ENCODE measurements at places on chromosomes 5 and 9. TPM values are rescaled to one million over a fixed set of nuclear protein-coding genes. Genes with fewer than 3 reads are reported as not detected.

ANXA1 gene
- total RNA-seq = 55.5 TPM

SEMA4D gene
- total RNA-seq = 66.2 TPM

FBXW11 gene
- total RNA-seq = 54.1 TPM

TNFSF15 gene
- 2.2 TPM for total RNA-seq

HMGCR gene
- total RNA-seq = 194 TPM

HINT1 gene
- 152 TPM for total RNA-seq

FAM151B gene
- total RNA-seq = 3.0 TPM

CRAT gene
- 83.8 TPM for total RNA-seq

PAPPA gene
- total RNA-seq = 5.6 TPM

DNA sequence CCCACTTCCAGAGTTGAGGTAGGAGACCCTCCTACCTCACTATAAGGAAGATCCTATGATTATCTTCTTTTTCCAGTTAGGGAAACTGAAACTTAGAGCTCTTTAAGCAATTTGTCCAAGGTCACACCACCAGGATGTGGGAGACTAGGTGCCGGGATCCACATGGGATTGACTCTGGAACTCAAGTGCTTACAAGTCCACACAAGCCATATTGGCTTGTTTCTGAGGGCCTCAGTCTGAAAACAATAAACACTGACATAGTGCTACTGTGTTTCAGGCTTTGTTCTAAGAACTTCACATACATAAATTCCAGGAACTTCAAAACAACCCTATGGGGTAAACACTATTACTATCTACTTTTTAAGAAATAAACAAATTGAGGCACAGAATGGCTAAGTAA lies 481.3 kb downstream of the ZSWIM6 start:
- no peak for DNase-seq

- no peak for DNase-seq
Measured at GRCh38 chr9:109037946-109038715, 24.8 kb upstream of the CTNNAL1 start.

GRCh38 chr5:56763711-56764466 lies 51.5 kb upstream of the MAP3K1 start:
- no peak for DNase-seq

- DNase-seq = peak; percentile 66
Measured at GRCh38 chr5:168295574-168296201, 4.2 kb downstream of the WWC1 start.

DNA sequence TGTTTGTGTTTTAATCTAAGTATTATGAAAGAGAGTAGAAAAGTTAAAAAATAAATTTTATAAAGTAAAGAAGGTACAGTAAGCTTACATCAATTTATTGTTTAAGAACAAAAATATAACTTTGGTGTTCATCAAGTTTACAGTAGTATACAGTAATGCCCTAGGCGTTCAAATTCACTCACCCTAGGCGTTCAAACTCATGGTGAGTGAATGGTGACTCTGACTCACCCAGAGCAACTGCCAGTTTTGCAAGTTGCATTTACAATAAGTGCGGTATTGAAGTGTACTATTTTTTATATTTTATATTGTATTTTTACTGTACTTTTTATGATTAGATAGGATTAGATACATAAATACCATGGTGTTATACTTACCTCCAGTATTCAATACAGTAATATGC lies 421.3 kb downstream of the CDH12 start:
- no peak for DNase-seq

DNA sequence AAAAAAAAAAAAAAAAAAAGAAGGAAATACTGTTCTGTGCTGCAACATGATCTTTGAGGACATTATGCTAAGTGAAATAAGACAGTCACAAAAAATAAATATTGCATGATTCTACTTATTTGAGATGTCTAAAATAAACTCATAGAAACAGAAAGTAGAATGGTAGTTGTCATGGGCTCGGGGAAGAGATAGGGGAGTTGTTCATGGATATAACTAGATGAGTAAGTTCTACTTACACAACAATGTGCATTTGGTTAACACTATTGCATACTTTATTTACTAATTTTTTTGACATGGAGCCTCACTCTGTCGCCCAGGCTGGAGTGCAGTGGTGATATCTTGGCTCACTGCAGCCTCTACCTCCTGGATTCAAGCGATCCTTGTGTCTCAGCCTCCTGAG lies 15.2 kb downstream of the MAML1 start:
- no peak for DNase-seq

- no peak for DNase-seq
Measured at GRCh38 chr9:7622481-7622880, 177.1 kb downstream of the DMAC1 start.

DNA sequence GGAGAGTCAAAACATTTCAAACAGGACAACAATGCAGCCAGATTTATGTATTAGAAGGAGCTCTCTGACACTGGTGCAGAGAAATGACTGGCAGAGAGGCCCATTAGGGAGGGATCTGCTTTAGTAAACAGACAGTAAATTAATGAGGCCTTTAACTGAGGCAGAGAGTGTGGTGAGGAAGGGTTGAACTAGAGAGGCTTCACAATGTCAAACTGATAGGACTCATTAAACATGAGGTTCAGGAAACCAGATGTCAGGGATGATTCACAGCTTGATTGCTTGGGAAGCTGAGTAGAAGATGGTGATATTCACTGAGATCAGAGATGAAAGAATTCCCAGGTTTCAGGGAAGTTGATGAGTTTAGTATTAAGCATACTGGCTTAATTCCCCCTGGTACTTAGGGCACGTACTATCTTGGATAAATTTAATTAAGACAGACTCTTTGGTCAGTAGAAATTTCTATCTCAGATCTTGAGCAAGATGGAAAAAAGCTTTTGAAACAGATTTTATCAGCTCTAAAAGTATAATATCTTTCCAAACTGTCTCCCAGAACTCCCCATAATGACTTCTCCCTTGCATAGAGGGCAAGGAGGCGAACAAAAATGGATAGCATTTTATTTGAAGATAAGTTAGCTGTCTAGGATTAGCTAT lies 8.6 kb upstream of the MUSK start:
- no peak for DNase-seq

- no peak for DNase-seq
Measured at GRCh38 chr5:80623999-80624398, 30.5 kb upstream of the MSH3 start.

DNA sequence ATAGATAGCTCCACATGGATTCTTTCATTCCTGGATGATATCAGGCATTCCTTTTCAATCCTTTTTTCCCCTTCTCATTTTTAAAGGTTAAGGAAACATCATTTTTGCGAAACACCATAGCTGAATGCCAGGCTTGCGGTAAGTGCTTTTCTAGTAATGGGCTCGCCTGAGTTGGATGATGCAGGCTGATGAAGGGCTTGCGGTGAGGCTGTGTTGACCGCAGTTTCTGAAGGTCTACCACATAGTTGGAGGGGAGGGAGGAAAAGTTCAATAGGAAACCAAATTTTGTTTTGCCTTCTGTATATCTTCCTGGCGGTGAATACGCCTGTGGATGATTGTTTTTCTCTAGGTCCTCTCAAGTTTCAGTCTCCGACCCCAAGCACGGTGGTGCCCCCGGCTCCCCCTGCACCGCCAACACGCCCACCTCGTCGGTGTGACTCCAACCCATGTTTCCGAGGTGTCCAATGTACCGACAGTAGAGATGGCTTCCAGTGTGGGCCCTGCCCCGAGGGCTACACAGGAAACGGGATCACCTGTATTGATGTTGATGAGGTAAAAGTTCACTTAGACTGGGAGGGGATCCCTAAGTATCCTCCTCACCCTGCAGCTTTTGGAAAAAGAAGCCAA lies 24.3 kb downstream of the THBS4 start:
- DNase-seq = no peak

- no peak for DNase-seq
Measured at GRCh38 chr9:108048406-108049025, 558.9 kb upstream of the KLF4 start.

GRCh38 chr5:139445325-139446170 lies 6.2 kb upstream of the DNAJC18 start:
- DNase-seq = no peak

DNA sequence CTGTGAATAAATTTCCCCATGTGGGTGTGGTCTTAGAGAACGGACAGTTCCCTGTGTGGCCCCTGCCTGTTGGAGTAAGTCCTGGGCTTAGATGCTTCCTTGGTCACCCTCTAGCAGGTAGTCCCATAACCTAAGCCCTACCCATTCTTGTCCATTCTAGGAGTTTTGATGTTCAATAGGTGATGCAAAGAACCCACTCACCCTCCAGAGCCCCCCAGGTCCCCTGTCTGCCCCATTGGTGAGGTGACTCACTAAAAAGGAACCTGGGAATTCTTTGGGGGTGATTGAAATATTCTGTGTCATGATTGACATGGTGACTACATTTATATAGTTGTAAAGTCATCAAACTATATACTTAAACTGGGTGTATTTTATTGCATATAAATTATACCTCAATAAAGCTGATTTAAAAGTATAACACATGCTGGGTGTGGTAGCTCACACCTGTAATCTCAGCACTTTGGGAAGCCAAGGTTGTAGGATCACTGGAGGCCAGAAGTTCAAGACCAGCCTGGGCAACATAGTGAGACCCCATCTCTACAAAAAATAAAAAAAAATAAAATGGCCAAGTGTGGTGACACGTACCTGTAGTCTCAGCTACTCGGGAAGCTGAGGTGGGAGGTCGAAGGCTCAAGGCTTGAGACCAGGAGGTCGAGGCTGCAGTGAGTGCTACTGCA lies 20.8 kb upstream of the GTF3C5 start:
- DNase-seq = no peak

DNA sequence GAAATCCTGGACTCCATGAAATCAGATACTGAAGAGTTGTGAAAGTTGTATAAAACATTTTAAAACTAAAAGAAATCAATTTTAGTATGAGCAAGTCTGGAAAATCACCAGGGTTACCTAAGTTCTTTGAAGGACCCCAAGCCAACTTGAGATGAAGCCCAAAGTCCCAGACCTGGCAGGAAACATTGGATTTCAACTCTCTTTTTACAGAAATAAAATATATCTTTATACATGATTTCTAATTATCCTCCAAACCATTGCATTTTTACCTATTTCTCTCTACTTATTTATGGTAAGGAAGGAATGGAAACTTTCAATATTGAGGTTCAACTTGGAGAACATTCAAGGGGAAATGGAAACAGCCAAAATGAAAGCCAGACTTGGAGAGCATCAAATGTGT lies 390.6 kb upstream of the C9orf72 start:
- DNase-seq = no peak

Measured in mucosa of gallbladder (tissue), 1 donor.